Activated CD8-positive, alpha-beta memory T cell treated with anti-CD3 and anti-CD28 coated beads for 1 hour (primary cell): ENCODE measurements at places on chromosomes 11 and 22.

DNA sequence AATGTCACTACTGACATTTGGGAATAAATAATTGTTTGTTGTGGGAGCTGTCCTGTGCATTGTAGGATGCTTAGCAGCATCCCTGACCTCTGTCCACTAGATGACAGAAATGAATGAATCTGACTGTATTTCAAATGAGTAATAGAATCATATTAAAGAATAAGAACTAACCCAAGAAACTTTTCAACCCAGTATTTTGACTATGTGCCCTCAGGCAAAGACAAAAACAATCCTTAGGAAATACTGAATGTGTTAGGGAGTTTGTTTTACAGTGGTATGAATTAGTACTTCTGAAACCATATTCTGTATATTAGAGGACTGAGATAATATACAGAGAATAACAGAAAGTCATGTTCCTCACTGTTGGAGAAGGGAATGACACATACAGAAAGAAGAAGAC lies 320.9 kb upstream of the PITPNB start:
- DNase-seq, result no peak

DNA sequence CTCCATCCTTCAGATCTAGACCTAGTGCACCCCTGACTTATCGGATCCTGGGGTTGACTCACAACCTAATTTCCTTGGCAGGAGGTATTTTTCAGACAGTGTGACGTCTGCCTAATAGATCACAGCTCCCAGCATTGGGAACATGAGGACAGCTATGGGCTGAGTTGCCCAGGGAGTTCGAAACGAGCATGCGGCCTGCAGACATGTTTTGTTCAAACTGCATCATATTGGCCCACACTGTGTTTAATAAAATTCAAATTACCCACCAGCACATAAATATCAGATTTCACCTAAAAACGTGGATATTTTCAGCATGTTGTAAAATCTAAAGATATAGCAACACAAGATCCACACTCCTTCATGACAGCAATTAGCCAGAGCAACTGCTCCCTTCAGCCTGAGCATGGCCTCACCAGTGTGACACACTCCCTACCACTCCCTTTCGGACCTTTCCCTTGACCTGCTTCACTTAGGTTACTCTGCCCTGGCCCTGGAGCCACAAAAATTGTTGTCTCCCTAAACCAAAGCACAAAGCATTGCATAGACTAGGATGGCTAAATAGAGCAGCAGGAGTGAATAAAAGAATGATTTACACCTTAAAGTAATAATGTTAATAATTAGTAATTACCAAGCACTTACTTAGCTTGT lies 53.6 kb upstream of the USP47 start:
- DNase-seq, result no peak

DNA sequence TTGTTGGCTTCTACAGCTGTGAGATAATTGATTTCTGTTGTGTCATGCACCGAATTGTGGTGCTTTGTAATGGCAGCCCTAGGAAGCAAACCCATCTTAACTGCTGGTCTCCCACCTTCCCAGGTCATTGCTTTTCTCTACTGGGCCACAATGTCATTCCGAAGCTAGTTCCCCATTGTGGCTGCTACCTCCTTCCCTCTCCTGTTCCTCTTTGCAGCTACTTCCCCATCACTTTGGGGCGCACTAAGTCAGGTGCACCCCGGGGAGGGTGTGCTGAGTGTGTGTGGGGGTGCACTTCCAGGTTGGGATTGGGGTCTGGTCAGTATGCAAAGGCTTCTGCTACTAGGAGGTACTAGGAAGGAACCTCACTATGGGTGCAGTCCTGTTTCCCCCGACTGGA lies 109.3 kb downstream of the ST3GAL4 start:
- DNase-seq, result no peak

DNA sequence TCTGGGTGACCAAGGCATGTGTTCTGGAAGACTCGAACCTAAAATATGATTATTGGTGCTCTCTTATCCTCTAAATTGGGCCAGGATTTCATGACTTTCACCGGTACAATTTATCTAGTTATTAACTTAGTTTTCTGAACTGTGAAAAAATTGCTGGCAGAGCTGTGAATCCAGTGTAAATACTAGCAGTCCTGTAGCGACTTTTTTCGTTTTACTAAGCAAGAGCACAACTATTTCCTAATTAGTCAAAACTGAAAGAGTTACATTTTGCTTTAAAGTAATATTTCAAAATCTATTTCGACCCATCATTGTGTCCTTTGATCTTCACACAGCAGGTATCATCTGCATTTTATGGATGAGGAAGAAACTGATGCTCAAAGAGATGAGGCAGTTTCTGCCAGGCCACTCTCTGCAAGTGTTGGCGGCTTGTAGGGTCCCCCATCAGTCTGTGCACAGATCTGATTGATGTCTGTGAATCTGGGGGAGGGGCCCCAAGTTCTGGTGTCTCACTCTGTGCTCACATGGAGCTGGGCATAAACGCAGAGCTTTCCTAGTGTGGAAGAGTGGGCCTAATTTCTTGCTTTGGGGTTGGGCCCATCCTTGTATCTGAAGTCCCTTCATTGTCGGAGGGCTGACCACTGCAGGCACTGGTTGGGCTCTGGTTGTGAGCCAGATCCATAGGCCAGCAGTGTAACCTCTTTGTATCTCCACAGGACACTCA lies 1.4 kb upstream of the TRMT2A start:
- DNase-seq, result no peak

GRCh38 chr11:93196816-93197379 lies 893 bp downstream of the SLC36A4 start:
- DNase-seq, result no peak

DNA sequence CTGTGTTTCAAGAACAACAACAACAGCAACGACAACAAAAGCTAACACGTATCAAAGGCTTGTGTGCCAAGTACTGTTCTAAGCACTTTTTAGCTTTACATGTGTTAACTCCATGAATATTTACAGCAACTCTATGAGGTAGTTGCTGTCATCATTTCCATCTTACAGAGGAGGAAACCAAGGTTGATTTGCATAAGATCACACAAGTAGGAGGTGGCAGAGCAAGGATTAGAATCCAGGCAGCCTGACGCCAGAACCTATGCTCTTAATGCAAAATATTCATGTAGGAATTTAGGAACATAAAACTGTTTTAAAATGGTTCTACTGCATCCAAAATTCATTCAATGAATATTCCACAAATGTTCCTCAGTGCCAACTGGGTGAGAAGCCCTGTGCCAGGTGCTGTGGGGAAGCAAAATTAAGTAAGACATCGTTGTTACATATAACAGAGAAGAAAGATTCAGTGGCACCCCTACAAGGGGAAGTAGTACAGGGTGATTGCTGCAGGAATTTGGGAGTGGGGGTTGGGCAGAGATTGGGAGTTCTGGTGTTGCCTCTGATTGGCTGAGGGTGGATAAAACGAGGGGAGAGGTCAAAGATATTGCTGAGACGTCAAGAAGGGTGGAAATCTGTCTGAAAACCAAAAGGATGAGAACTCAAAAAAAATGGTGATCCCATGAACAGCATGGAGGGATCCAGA lies 86.1 kb upstream of the ARHGAP20 start:
- no peak for DNase-seq

DNA sequence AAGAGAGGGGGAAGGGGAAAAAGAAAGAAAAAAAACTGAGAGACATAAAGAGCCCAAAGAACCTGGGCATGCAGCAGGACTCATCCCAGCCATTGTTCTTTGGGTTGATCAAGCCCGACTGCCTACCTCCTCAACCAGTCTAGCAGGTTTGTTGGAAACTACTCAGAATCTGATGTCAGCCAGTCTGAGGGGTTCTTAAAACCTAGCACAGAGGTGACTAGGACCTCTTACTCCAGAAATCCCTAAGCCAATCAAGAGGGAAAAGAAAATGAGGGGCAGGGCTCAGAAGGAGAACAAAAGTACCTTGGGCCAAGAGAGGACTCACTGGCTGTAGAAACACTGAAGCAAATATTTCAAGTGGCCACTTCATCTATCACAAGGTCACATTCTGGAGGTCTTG lies 228.0 kb downstream of the AASDHPPT start:
- no peak for DNase-seq

- no peak for DNase-seq
Observed at GRCh38 chr11:11250470-11250869, 102.6 kb downstream of the CSNK2A3 start.

GRCh38 chr11:34616086-34616485 lies 4.8 kb upstream of the EHF start:
- no peak for DNase-seq

GRCh38 chr11:61071208-61071681 lies 31.0 kb upstream of the CD5 start:
- no peak for DNase-seq

- DNase-seq, result no peak
Observed at GRCh38 chr11:19661827-19662226, 50.8 kb upstream of the NAV2 start.
